ENCODE measurements at places on chromosomes 12 and 14. TPM values are rescaled to one million over a fixed set of nuclear protein-coding genes. Genes with fewer than 3 reads are reported as not detected.

DNA sequence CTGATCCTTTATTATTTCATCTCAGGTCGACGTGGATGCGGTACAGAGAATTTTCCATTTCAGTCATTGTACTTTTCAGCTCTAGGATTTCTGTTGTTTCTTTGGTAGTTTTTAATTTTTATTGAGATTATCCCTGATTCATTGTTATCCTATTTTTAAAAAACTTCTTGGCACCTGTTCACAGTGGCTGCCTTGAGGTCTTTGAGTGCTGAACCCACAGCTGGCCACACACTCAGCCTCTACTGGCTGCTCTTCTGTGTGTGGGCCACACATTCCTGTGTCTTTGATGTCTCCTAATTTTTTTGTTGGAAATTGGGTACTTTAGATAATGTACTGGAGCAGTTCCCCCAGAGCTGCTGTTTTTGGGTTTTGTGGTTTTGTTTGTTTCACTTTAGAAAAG, 37.7 kb upstream of the ASPG start:
- no peak for DNase-seq

Gene ABCC9
- 0.23 TPM for total RNA-seq

Gene RPGRIP1
- 0.07 TPM for total RNA-seq

DNA sequence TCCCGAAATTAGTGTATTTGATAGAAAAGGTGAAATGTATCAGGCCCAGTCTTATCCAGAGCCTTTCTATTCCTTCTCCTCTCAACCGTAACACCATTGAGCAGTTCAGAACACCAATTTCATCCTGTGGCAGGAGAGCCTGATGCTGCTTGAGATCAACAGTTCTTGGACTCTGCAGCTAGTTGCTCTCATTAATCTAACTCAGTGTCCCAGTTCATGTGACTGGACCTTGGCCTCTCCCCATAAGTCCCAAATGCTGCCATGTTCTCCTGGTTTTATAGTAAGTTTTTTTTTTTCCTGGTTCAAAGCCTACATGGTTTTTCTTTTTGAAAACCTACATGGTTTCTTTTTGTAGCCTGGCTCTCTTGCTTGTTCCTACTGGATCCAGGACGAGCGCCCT, 293.9 kb downstream of the ITPR2 start:
- DNase-seq = no peak

Gene SPX
- total RNA-seq = 2.1 TPM

Gene RPS26
- total RNA-seq = 3,636 TPM

GRCh38 chr12:3775385-3776035, 22.6 kb upstream of the CRACR2A start:
- no peak for DNase-seq

GRCh38 chr14:92690171-92691011, 58.0 kb downstream of the LGMN start:
- DNase-seq = no peak

DNA sequence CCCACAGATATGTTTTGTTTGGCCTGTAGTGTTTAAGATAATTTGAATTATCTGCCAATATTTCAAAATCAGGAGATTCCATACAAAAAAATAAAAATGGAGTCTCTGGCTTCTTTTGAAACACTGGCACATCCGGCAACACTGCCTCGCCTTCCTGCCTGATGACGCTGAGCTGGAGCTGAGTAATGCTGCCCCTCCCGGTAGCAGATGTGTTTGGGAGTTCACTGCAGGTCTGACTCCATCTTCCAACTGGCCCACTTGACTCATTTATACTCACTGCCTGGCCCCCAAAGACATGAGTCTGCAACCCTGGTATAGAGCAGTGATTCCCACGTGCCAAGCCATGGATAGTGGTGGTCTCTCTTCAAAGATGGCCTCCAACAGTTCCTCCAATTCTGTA, 7.4 kb downstream of the CIT start:
- DNase-seq = no peak

DNA sequence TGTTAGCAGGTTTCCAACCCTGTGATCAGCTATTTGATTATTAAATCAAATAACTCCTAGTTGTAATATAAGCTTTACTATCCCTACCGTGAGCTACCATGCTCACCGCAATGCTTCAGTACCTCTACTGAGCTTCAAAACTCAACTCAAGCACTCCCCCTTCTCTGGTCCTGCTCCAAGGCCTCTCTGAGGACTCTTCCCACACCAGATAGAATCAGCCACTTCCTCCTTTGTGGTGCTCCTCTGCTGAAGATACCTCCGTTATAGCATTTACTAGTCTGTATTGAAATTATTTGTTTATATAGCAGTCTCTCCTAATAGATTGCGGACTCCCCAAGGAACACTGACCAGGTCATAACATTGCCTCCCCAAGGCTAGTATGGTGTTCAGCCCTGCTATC, 17.5 kb downstream of the AREL1 start:
- no peak for DNase-seq

GRCh38 chr14:88592031-88592430, 29.2 kb downstream of the ZC3H14 start:
- no peak for DNase-seq

GRCh38 chr12:80805106-80805505, 88.4 kb downstream of the MYF5 start:
- DNase-seq = no peak

- DNase-seq = no peak
Observed at GRCh38 chr14:43418324-43418723, 1088.8 kb downstream of the FSCB start.

Gene BIN2
- total RNA-seq = not detected

DNA sequence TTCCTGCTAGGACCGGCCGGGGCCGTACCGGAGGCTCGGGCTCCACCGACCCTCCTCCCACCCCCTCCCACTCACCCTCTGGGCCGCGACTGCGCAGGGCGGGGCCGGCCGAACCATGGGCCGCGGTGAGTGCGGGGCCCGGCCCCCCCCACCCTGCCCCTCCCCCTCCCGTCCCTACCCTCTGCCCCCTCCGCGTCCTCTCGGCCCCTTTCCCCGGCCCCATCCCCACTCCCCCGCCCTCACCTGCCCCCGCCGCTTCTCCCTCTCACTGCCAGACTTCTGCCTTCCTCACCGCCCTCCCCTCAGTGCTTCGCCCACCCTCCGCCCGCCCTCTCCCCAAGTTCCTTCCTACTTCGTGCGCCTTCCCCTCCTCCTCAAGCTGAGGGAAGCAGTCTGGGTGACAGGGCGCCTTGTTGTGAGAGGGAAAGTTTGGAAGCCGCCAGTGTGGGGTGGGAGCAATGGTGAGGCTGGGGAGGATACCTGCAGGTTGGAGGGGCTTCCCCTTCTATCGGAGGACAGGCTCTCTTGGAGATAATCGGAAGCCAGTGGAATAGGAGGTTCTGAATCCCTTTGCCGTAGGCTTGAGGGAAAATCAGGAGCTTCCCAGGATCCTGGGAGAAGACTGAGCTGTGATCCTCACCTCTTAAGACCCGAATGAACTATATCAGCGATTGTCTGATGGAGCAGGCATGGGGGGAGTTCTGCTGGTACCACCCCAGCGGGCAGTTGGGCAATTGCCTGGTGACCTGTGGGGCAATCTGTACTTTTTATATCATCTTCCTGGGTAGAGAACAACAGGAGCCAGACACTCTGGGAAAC, 472 bp downstream of the MBD6 start:
- DNase-seq = no peak

DNA sequence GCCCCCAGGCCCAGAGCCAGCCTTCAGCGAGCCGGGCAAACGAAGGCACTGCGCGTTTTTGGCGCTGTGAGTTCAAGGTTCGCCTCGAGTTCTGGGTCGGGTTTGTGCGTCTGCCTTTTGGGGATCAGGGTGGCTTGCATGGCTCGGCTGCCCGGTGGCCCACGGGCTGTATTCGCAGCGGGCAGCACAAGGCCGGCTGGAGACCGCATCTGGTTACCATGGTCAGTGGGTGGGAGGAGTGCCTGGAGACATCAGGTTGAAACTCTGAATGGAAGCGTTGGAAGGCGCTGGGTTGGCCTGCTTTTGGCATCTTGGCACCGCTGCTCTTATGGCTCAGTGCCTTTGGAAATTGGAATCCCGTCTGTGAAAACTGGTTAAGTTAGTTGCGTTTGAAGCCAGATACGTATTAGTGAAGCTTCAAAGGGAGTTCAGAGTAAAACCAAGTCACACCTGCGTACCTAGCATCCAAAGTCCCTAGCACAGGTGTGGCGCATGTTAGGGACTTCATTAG, 50.9 kb downstream of the SNAPC1 start:
- no peak for DNase-seq

Gene RPL41
- total RNA-seq = 3,901 TPM

- DNase-seq = no peak
Observed at GRCh38 chr14:59897757-59898383, 22.1 kb upstream of the LRRC9 start.

Gene CPSF6
- total RNA-seq = 19.7 TPM

DNA sequence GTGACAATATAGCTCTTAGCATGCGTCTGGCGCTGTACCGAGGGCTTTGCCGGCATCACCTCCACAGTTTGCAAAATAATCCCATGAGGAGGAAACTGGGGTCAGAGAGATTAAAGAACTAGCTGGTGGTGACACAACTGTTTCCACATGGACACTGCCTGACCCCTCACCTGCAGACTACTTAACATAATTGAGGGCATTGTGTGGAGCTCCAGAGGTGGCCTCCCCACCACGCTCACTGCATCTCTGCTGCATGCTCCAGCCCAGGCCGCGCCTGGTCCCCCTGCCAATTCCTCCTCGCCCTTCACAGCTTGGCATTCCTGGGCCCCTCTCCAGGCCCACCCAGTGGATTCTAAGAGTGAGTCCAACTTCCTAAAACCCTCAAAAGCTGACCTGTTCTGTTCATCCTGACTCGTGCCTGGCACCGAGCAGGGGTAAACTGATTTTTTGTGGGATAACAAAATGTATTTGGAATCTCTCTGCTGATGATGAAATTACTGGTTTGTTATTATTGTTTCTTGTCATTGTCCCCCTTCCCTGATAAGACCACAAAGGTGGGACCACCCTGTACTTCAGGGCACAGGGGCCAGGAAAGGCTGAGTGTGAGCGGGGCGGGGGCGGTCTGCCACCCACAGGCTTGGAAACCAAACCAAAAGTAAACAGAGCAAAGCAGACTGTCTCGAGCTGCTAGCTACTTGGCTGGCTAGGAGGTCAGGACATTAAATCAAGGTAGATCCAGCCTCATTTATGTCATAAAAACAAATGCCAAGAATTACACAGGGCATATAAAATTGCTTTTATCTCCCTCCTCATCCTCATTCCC, 40.6 kb downstream of the CHGA start:
- no peak for DNase-seq

- no peak for DNase-seq
Observed at GRCh38 chr14:106547735-106548434, 1021.5 kb downstream of the TMEM121 start.

Gene ATXN7L3B
- total RNA-seq = 20.5 TPM

DNA sequence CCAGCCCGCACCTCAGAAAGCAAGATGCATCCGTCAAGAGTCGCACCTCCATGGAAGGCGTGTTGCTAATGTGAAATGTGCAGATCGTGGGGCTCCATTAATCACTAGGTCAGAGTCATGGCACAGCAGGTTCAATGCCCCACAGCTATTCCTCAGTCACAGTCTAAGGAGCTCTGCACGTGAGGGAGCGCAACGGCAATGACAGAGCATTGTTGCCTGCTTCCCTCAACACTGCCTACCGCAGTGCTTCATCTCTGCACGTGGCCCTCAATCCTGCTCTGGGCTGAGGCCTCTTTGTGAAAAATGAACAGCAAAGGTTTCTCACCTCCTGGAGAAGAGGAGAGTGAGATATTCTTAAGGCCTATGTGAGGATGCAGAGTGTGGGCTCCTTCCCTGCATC, 995.2 kb upstream of the TMEM132C start:
- DNase-seq = no peak

GRCh38 chr14:85461432-85462133, 68.4 kb upstream of the FLRT2 start:
- DNase-seq = no peak

DNA sequence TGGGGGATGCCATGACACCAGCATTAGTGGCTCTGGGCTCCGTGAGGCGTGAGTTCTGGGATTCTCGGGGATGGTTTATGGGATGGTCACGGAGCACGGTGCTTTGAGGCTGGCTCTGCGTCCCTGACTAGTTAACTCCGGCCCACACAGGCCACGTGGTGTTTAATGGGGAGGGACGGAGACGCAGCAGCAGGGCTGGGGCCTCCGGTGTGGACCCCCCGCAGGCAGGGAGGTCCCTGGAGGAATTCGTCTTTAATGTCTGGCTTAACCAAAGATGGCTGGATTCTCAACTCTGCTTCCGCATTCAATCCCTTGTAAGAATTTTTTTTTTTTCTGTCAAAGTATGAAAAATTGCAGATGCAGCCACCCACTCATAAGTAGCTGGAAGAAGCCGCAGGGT, 86.4 kb upstream of the RFLNA start:
- no peak for DNase-seq

GRCh38 chr12:119783787-119784186, 93.3 kb downstream of the CIT start:
- no peak for DNase-seq

DNA sequence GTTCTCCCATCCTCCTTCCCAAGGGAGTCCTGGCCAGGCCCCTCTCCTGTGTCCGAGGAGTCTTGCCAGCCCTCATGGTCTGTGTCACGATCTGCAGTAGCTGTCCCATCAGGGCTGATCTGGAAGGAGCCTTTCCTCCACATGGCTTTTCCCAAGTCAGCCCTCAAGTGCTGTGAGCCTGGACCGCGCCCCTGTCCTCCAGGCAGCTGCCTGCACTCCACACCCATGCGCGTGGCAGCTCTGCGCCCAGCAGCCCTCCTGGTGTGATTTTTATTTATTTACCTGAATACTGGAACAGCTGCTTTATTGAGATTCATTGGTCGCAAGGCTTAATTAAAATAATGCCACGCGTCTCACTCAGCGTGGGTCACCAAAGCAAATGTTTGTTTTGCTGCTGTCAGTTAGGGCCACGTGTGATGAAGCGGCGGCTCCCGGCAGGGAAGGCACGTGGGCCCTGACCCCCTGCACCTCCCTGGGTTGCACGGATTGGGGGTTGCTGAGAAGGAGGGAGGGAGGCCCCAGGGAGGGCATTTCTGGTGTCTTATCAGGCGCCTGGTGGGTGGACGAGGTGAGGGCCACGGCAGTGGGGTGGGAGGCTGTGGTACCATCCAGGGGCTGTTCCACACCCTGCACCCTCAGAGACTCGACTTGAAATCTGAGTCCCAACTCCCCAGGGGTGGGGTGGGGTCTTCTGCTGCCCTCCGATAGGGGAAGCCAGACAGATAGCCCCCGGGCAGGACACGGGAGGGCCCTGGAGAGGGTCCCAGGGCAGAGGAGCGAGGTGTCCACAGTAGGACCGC, 206.3 kb upstream of the C14orf180 start:
- no peak for DNase-seq

GRCh38 chr14:64012003-64012402, 159.2 kb downstream of the SYNE2 start:
- no peak for DNase-seq

Gene CSRP2
- total RNA-seq = 67.1 TPM

Gene TMTC1
- total RNA-seq = 0.40 TPM

Gene SIX4
- 11.4 TPM for total RNA-seq

DNA sequence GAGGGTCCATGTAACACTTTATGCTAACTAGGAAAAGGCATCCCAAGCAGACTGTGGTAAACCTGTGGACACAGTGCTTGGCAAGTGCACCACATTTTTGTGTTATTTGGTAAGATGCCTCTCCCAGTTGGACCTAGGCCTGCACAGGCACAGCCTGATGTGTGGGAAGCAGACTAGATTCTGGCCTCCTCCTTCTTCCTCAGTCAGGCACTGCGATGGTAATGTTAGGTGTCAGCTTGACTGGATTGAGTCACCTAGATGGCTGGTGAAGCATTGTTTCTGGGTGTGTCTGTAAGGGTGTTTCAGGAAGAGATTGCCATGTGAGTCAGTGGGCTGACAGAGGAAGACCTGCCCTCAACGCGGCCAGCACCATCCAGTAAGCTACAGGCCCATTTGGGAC, 25.3 kb upstream of the RHOJ start:
- DNase-seq = no peak

Gene TMEM52B
- total RNA-seq = not detected

Gene ACVRL1
- 2.4 TPM for total RNA-seq

- DNase-seq = no peak
Observed at GRCh38 chr12:111443586-111443985, 37.9 kb downstream of the SH2B3 start.

Measured in epithelial cell of proximal tubule (primary cell).